Fibroblast of skin of back (primary cell): ENCODE measurements at places on chromosomes 12 and 14.

GRCh38 chr14:101017806-101018560 is 114.5 kb upstream of the RTL1 start:
- no peak for DNase-seq

DNA sequence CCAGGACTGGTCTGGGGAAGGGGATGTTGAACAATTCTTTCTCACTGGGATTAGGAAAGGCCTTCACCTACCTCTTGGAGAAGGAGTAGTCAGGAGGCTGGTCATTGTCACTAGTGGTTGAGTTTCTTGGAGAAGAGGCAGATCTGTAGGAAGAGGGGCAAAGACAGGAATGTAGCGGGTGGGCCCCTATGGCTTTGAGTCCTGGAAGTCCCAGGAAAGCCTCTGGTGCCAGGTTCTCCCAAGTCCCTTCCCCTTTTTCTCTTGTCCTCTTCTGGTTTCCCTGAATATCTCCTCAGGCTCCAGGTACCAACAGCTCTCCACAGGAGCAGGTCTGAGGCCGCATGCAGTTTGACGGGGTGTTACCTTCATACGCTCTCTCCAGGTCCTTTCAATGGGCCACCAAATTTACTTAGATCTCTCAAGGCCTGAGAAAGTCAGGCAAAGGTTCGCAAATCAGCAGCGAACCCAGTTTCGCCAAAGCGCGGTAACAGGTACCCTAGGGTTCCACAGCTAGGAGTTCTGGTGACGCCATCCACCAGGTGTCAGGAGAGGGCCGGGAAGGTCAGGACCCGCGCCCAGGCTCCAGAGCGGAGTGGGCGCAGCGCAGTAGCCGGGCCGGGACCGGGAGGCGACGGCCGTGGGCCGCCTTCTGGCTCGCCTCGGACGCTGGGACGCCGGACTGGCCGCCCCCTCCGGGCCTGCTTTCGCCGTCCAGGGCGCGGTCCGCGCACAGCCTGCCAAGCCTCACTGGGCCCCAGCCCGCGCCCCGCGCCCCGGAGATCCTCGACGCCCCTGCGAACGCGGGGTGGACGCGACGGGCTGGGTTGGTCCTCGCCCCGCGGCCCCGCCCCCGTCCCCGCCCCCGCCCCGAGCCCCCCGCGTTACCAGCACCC is 795 bp downstream of the SMAGP start:
- peak; percentile 59 for DNase-seq

GRCh38 chr12:473863-474577 is 14.3 kb downstream of the B4GALNT3 start:
- DNase-seq = peak; percentile 67

- no peak for DNase-seq
Observed at GRCh38 chr12:96442906-96443305, 42.7 kb upstream of the CDK17 start.

GRCh38 chr12:15423629-15424028 is 101.3 kb downstream of the PTPRO start:
- DNase-seq = peak; percentile 63

GRCh38 chr12:81381951-81382350 is 304.1 kb downstream of the ACSS3 start:
- DNase-seq = no peak

DNA sequence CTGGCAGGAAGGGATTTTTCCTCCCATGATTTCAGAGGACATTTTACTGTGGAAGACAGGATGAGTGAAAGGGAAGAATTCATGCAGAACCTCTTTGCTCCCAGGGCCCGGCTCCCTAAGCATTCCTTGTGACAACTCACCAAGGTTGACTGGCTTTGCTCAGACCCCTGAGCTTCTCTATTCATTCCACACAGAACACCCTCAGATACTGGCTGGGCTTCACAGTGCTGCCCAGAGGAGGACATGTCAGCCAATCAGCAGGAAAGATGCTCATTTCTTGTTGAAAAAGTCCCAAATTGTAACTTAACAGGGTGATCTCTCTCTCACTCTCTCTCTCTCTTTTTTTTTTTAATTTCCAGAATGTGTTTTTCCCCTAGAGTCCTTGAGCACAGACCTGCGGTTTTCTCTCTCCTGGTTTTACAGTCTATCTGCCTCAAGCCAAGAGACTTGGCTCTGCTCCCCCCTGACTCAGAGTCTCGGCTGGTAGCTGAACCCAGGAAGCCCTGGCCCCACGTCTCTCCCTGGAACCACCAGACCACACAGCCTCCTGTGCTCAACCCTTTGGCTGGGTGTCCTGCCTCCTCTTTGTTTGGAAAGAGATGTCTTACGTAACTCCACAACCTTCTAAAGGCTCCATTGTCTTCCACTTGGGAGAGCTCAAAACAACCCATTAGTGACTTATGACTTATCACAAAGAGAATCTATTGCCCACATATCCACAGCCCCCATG is 43.9 kb downstream of the SSPN start:
- DNase-seq = peak; percentile 82

DNA sequence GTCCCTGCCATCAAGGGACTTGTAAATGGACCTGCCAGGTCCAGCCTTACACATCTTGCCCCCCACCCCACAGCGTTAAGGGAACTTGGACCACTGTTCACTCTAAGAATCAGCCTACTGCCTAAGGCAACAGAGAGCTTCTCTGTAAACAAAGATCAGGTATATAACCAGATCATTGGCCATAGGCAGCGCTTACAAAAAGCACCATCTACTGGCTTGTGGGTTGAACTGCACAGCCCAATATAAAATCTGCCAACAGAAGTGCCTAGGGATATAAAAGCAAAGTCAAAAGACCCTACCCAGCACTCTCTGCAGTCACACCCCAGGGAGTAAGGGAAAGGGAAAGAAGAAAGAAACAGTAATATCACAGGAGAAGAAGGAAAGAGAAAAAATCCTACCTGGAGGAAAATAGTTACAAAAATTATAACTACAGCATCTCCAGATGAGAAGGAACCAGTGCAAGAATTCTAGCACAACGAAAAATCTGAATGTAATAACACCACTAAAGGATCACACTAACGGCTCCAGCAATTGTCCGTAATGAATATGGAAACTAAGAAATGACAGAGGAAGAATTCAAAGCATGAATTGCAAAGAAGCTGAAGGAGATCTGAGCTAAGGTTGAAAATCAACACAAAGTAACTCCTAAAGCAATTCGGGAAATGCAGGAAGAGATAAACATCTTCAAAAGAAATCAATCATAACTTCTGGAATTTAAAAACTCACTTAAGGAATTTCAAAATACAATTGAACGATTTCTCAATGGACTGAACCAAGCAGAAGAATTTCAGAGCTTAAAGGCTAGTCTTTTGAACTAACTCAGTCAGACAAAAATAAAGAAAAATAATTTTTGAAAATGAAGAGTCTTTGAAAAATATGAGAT is 95.2 kb upstream of the PCED1B start:
- peak; percentile 57 for DNase-seq

GRCh38 chr14:90676912-90677311 is 139.3 kb downstream of the TTC7B start:
- DNase-seq = no peak

DNA sequence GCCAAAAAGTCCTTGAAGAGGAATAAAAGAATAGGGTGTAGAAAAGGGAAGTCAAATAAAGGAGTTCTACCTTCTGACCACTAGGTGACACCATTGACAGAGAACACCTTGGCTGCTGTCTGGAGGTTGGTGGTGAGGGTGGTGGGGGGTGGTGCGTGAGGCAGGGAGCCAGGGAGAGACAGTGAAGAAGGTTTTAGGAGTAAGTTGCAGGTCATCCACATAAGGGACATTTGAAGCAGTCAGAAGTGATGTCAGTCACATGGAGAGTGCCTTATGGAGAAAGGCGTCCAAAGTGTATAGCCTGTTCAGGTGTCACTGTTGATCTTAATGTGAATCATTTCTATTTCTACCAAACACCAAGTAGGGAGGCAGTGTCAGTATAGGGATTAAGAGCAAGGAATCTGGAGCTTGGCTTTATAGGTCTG is 279.3 kb upstream of the DDHD1 start:
- peak; percentile 52 for DNase-seq
